ENCODE measurements at places on chromosomes 16 and 17. TPM values are rescaled to one million over a fixed set of nuclear protein-coding genes. Genes with fewer than 3 reads are reported as not detected.

Gene CCL17
- not detected for total RNA-seq

Gene ENO3
- total RNA-seq, result 670 TPM

Gene SLC4A1
- total RNA-seq, result not detected

Gene CACNG3
- total RNA-seq, result not detected

Gene NAA38
- 93.2 TPM for total RNA-seq

Gene FDXR
- 4.5 TPM for total RNA-seq

Gene ABI3
- total RNA-seq, result 5.6 TPM

Gene CD19
- not detected for total RNA-seq

Gene KLHL10
- total RNA-seq, result 0.12 TPM

Gene ATP2A1
- 0.45 TPM for total RNA-seq

Gene NPW
- total RNA-seq, result not detected

Gene HBA2
- 37.2 TPM for total RNA-seq

Gene NEUROD2
- not detected for total RNA-seq

Gene SYCE1L
- total RNA-seq, result 2.1 TPM

Gene SPPL2C
- total RNA-seq, result not detected

Gene HP
- total RNA-seq, result 80.3 TPM

Gene FOXC2
- 1.9 TPM for total RNA-seq

Gene KRT39
- total RNA-seq, result not detected

Gene TNP2
- total RNA-seq, result not detected

Gene ZPBP2
- not detected for total RNA-seq

Gene CBX2
- total RNA-seq, result 2.9 TPM

Gene GAN
- total RNA-seq, result 10.3 TPM

Gene TERB1
- not detected for total RNA-seq

Gene CRAMP1
- 11.3 TPM for total RNA-seq

Gene ASPHD1
- total RNA-seq, result 0.37 TPM

Gene AGRP
- not detected for total RNA-seq

Gene KRT25
- total RNA-seq, result not detected

Gene CA7
- total RNA-seq, result not detected

Gene C17orf100
- total RNA-seq, result 0.47 TPM

Gene TBX6
- 0.79 TPM for total RNA-seq

Gene LITAFD
- not detected for total RNA-seq

Gene DBNDD1
- 6.3 TPM for total RNA-seq

Gene TRAF4
- 4.2 TPM for total RNA-seq

Gene KRT24
- not detected for total RNA-seq

Gene KRTAP2-2
- not detected for total RNA-seq

Gene CDH3
- total RNA-seq, result 0.99 TPM

Gene MT1A
- total RNA-seq, result 2.3 TPM

Data from left ventricle myocardium superior (tissue), 1 donor.